ENCODE measurements at places on chromosomes 1 and 21. TPM values are rescaled to one million over a fixed set of nuclear protein-coding genes. Genes with fewer than 3 reads are reported as not detected.
A peak's percentile ranks its signal among the peaks of the same experiment; 100 is the strongest.

- no peak for DNase-seq
Observed at GRCh38 chr1:210366767-210367166, 38.1 kb downstream of the HHAT start.

GRCh38 chr1:55337801-55338447 lies 122.8 kb upstream of the USP24 start:
- no peak for DNase-seq

DNA sequence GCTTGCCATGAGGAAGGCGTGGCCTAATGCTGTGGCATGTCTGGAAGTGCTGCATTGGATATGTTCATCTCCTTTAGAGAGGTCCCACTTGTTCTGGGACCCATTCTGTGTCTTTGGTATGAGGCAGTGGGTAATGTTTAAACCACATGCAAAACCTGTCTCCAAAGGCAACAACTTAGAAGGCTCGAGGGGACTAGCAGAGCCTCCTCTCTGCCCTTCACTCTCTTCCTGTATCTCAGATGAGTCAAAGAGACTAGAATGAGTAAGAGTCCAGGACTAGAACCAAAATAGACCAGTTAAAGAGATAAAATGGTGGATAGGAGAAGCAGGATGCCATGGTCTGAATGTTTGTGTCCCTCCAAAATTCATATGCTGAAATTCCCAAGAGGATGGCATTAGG lies 220.8 kb upstream of the KIAA0040 start:
- no peak for DNase-seq

DNA sequence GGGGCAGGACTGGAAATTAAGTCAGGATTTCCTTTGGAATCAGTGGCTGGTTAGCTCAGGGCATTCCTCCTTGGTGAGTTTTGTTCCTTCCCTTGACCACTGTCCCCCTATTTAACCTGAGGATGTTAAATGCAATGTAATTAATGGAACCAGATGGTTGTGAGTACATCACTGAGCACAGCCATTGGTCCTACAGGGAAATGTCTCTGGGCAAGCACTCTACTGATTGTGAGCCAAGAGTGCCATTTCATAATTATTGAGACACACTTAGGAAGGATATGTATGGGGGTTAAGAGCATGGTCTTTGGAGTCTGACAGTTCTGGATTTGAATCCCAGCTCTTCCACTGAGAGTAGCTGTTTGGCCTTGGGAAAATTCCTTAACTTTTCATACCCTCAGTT lies 74.4 kb downstream of the SPAG17 start:
- no peak for DNase-seq

DNA sequence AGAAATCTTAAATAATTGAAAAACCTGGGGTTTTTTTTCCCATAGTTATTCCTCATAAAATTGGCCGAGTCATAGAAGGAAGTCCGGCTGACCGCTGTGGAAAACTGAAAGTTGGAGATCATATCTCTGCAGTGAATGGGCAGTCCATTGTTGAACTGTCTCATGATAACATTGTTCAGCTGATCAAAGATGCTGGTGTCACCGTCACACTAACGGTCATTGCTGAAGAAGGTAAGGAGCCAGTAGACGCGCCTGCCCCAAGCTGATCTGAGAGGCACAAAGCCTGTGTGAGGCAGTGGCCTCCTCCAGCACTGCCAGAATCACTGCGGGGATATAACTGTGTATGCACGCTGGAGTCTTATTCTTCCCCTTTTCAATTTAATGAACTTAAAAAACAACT lies 100.3 kb downstream of the PHTF1 start:
- DNase-seq: no peak

DNA sequence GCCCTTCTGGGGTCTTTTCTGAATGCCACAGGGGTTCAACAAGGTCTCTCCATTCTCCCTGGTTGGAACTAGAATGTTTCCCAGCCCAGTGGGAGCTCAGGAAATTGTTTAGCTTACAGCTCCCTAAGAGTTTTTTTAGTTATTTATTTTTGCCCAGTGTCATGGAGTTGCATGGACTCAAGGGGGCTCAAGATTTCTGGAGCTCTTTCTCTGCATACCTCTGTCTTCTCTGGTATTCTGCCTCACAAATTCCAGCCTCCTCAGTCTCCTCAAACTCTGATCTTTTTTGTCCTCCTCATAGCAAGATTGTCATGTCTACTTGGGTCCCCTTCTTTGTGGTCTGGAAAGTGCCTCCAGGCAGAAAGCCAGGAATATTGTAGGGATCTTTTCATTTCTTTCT lies 15.9 kb upstream of the PPP2R5A start:
- DNase-seq: no peak

DNA sequence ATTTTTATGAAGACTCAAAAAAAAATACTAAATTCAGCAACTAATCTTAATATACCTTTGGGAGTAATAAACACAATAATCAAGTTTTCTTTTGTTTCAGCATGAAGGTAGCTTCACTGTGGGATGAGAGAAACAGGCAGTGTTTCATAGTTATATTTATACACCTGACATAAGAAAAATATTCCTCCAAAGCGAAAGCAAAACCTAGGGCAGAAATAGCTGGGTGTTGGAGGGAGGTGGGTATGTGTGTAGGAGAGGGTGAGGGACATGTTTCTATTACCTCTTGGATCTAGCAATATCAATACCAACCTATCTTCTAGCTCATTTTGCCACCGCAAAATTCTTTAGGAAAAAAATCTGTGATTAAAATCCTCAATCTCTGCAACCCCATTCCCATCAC lies 24.9 kb upstream of the MAN1A2 start:
- no peak for DNase-seq

DNA sequence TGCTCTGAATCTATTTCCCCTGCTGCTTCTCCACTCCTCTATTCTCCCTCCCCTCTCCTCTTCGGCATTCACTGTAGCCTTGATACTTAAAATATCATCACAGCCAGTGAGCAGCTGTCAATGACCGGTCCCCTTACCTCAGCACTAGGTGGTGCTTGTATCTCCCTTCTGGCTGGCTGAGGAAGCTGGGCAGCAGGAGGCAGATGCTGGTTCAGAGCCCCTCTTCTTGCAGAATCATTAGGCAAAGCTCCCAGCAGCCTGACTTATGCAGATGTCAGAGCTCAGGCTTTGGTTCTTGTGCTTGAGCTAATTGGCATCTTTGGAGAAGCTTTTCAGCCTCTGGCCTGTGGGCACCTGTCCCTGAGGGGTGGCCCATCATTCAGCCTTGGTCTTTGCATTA lies 31.9 kb upstream of the KCNA2 start:
- no peak for DNase-seq

GRCh38 chr1:44405031-44405797 lies at the start of gene RNF220:
Gene RNF220 (plus strand): TSS chr1:44405255.
- DNase-seq: peak; percentile 68

DNA sequence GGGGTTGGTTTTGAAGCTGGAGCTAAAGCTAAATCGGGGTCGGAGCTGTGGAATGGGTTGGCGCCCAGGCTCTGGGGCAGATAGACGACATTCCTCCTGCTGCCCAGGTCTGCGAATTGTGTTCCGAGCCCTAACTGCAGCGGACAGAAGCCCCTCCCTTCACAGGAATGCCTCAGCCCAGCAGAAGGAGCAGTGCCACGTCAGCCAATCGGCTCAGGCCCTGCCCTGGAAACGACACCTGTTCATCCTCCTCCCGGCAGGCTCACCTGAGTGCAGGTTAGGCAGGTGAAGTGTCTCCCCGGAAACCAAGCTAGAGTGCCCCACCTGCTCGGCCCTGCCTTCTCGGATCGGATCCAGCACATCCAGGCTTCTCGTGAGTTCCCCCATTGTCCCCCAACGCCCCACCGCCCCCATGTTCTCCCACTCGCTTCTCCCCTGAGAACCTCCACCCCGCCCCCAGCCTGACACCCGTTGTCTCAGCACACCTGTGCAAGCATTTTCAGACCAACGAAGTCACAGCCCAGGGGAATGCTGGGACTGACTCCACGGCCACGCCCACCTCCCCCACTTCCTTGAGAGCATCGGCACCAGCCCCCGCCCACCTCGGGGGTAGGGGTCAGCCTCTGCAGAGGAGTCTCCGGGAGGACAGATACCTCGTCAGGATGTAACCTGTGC lies 775 bp downstream of the TMEM125 start:
- DNase-seq: no peak

DNA sequence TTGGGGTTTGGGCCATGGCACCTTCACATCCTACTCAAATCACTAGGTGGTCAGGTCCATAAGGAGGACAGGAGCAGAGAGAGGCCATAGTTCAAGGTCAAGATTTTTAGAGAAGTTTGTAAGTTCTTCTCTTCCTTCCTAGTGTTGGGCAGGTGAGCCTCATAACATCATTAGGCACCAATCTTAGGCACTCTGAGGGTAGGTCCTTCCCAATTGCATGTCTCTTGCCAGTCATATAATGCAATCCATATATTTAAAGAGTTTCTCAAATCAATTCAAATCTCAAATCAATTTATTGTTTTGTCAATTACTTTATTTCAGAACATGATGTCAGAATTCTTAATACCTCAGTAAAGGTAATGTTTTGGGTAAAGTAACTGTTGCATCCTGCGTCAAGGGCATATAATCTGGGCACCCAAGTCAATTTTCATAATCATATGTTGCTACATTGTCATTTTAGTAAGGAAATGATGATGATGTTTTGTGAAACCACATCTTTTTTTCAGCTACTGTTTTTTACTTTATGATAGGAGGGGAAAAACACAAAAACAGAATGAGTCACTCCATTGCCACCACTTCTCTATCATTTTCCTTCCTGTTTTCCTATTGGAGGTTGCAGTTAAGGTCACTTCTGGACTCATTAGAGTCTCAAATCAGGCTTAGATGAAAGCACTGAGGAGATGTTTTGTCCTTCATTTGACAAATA lies 122.7 kb downstream of the UCHL5 start:
- no peak for DNase-seq

DNA sequence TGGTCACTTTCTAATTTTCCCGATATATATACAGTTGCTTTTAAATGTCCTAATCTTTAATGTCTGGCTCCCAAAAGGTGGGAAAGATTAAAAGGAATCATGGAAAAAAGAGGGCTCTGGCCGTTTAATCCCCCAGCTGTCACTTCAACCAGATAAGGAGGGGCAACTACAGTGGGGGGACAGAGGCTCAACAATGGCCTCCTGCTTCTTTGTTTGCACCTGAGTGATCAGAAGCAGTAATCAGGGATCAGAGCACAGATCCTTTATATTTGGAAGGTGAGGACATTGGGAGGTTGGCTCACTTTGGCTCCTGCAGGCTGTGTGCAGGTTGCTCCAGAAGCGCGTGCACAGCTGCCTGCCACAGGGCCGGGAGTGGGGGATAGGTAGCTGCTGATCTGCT lies 212.8 kb downstream of the FMN2 start:
- no peak for DNase-seq

DNA sequence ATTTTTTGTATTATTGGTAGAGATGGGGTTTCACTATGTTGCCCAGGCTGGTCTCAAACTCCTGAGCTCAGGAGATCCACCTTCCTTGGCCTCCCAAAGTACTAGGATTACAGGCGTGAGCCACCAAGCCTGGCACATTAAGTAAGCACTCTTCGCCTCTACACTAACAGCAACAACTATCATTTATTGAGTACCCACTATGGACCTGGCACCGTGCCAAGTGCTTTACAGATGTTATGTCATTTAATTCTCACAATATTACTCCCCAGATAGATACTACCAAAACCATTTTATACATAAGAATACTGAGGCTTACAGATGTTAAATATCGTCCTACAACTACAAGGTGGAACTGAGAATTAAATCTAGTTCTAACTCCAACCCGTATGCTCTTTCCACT lies 50.1 kb downstream of the TUT4 start:
- DNase-seq: no peak

- DNase-seq: no peak
Observed at GRCh38 chr1:23902321-23903278, 10.6 kb downstream of the CNR2 start.

DNA sequence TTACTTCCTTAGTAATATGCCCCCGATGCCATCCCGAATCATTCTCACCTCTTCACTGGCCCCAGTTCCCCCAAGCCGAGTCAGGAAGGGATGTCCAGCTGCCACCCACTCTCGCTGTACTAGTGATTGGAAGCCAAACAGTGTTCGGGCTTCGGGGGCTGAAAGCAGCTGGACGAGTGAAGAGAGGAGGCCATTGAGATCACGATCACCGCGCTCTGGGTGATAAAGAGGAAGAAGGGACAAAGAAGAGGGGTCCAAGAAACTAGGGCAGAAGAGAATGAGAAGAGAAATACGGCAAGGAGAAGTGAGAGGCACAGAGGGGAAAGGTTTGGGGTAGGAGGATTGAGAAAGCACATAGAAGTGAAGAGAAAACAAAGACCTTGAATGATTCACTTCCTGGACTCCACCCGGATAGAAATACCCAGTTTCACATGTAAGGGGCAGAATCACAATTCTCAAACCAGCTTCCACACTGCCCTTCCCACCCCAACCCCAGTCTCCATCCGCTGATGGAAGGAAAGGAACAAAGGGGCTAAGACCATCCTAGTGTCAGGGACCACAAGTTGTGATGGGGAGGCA lies 3.7 kb upstream of the SF3B4 start:
- no peak for DNase-seq

- DNase-seq: no peak
Observed at GRCh38 chr1:11691302-11691914, at the start of gene DRAXIN. Gene DRAXIN (plus strand): TSS chr1:11691710. CDS start chr1:11706259, 14,549 bp downstream.

DNA sequence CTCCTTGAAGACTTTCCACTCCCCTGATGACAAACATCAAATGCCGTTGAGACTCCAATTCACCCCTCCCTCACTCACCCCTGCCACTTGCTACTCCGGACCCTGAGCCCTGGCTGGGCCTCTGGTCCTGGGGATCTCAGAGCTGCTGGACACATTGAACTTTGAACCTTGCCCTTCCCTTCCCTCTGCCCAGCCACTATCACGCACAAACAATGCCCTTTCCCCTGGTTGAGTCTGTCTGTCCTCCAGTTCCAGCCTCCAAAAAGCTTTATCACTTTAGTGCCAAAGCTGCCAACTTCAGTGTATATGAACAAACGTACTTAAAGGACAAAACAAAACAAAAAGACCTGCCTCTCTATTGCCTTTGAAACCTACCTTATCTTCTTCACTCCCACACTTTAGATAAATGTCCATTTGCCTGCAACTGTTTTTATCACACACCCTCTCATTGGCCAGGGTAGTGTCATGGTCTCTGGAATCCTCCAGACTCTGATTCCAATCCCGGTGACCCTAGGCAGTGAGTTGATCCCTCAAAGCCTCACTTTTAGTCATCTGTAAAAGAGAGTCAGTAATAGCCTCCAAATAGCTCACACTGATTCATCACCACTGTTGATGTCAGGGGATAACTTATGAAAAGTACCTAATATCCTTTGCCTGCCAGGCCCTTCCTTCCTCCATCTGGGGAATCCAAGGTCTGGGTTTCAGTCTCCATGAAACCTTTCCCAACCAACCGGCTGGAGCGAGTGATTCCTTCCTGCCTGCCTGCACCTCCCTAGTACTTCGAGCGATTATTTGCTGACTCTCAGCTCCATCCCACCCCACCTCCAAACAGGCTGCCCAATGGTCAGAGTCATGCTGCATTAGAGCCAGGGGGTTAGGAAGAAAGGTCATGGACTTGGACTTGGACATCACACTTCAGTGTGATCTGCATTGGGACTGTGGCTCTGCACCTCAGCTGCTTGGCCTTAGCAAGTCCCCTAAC lies 15.9 kb upstream of the SPOCD1 start:
- no peak for DNase-seq

C1orf116 gene
- total RNA-seq: 0.81 TPM

ANXA9 gene
- total RNA-seq: not detected

TTF2 gene
- 4.3 TPM for total RNA-seq

DYNLT4 gene
- 1.1 TPM for total RNA-seq

LRRIQ3 gene
- 0.43 TPM for total RNA-seq

KLHDC8A gene
- 0.24 TPM for total RNA-seq

DPT gene
- total RNA-seq: 25.1 TPM

NTMT2 gene
- 4.1 TPM for total RNA-seq

FCGR1A gene
- total RNA-seq: 0.46 TPM

LCE1D gene
- not detected for total RNA-seq
